ENCODE measurements at places on chromosomes 11 and 22.
A peak's percentile ranks its signal among the peaks of the same experiment; 100 is the strongest.

DNA sequence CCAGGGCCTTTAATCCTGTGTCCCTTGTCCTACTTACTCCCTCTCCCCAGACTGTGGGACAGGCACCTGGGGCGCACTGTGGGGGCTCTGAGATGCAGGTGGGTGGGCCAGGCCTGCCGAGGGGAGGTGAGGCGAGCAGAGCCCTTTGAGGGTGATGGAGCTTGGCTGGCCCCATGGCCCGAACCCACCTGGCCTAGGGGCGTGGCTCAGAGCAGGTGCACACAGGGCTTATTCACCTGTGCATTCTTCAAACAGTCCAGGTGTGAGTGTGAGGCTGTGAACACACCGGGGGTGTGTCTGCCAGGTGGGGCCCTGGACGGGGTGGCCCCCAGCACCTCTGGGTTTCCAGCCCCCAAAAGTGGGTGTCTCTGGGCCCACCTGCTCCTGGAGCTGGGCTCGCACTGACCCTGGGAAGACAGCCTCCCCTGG lies 9.0 kb upstream of the MUC5AC start:
- no peak for DNase-seq

- no peak for DNase-seq
Observed at GRCh38 chr22:48720662-48721394, 1106.8 kb downstream of the BRD1 start.

DNA sequence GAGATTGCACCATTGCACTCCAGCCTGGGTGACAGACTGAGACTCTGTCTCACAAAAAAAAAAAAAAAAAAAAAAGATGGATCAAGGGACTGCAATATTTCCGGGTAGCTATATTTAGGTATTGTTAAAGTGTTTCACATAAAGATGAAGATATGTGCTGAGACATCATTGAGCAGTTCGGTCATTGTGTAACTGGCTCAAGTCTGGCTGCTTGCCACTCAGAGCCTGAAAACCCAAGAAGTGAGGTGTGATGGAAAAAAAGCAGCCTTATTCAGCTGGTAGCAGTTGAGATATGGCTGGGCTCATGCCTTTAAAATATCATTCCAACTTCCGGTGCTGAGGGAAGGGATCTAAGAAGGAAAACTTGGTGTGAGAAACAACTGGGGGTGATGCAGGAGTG lies 46.9 kb downstream of the LUZP2 start:
- DNase-seq = no peak

GRCh38 chr11:119483341-119483880 lies 60.4 kb upstream of the THY1 start:
- no peak for DNase-seq

- no peak for DNase-seq
Observed at GRCh38 chr11:78533399-78533798, 41.3 kb downstream of the NARS2 start.

DNA sequence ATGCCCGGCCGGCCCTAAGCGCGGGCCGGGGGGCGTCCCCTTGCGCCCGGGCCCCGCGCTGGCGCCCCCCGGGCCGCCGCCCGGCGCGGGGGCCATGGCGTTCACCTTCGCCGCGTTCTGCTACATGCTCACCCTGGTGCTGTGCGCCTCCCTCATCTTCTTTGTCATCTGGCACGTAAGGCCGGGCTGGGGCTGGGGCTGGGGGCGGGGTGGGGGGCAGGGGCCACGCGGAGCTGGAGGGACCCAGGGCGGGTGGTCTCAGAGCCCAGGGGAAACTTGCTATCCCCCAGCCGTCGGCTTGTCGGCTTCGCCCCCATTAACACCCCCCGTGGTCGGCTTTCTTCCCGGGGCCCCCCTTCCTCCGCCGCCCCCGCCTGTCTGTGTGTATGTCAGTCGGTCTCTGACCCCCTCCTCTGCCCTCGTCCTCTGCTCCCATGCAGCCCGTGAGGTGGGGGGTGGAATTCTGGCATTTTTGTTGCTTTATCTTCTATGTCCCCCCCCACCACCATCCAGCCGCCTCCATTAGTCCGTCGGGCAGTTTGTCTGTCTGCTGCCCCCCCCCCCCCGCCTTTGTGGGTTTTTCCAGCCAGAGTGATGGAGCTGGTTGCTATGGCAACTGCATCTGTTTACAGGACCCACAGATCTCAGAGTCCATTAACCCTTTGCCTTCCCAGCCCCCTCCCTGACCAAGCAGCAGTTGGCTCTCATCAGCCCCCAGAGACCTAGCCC lies 552 bp downstream of the CNIH2 start:
- DNase-seq = no peak

DNA sequence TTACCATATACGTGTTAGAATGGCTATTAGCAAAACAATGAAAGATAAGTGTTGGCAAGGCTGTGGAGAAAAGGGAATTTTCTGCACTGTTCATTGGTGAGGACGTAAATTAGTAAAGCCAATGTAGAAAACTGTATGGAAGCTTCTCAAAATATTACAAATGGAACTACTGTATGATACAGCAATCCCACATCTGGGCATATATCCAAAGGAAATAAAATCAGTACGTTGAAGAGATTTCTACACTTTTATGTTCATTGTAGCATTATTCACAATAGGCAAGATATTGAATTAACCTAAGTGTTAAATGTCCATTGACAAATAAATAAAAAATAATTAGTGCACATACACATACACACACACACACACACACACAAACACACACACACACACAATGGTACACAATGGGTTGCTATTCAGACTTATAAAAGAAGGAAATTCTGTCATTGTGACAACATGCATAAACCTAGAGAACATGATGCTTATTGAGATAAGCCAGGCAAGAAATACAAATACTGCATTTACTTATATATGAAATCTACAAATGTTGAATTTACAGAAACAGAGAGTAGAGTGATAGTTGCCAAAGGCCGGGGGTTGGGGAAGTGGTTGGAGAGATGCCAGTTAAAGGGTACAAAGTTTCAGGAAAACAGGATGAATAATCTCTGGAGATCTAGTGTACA lies 565.8 kb upstream of the LRRC4C start:
- no peak for DNase-seq

DNA sequence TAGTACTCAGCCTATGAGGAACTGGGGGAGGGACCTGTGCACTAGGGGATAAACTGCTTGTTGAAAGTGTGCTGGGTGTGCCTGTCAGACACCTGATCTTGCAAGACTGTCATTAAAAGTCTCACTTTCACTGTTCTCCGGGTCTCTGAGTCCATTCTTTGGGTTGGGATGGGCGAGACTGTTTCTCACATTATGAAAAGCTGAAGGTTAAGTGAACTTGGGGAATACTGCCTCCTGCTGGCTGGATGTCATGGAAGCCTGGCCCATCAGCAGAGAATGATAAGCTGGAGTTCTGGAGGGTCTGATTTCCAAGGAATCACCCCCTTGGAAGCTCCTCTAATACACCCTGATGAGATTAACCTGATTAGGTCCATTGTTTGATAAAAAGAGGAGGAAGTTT lies 9.0 kb upstream of the VPREB1 start:
- peak; percentile 27 for DNase-seq
